ENCODE measurements at places on chromosomes 4 and X.

DNA sequence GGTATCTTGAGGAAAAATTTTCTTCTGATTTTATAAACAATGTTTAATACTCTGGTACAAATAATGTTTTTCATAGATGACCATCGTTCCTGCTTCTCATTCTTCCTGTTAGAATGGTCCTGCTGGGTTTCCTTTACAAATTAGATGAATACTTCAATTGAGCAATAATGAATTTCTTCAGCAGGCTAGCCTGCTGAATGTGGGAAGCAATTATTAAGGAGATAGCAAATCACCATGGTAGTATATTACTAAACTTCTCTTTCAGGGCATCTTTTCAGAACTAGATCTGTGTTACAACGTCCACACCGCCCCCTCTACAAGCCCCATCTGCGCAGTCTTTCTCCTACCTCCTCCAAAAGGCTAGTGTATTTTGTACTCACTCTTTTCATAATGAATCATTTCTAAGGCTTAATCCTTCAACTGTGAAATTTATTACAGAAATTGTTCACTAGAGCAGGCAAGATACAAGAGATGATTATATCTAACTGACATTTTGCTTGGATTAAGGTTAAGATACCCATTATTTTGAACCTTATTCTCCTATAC, 38.4 kb downstream of the GPRIN3 start:
- no peak for DNase-seq
- peaks cover 68% of the 10 kb centered on the region for H3K36me3 ChIP-seq
- H3K27me3 ChIP-seq = no peaks in the 10 kb centered on the region
- no peak overlapping the region for H3K27ac ChIP-seq

- peak overlapping the region; percentile 76 for H3K27ac ChIP-seq
- H3K4me3 ChIP-seq = peak overlapping the region; percentile 43
- peaks cover 7% of the 10 kb centered on the region for H3K36me3 ChIP-seq
Measured at GRCh38 chr4:112288455-112288854, 2.8 kb upstream of the TIFA start.

- H3K27me3 ChIP-seq = no peaks in the 10 kb centered on the region
- H3K4me1 ChIP-seq = no peaks in the 10 kb centered on the region
- no peak overlapping the region for H3K27ac ChIP-seq
Measured at GRCh38 chrX:63929608-63930007, 144.6 kb upstream of the ARHGEF9 start.

DNA sequence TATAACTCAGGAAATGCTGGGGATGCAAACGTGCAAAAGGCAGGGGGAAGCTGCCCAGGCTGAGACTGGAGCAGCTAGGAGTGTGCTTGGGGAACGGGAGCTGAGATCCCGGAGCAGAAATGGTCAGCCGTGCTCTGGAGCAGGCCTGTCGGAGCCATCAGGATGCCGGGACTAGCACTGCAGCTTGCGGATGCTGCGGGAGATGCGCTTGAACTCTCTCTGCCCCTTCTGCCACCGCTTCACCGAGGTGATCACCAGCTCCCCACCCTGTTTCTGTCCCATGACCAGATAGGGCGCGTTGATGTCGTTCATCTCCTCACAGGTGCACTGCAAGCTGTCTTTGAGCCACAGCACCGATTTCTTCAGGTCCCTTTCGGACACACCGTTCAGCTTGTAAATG, 7.6 kb downstream of the SFRP2 start:
- H3K27ac ChIP-seq = no peak overlapping the region
- H3K4me1 ChIP-seq = no peaks in the 10 kb centered on the region
- H3K36me3 ChIP-seq = no peaks in the 10 kb centered on the region
- peaks cover 54% of the 10 kb centered on the region for H3K27me3 ChIP-seq
- no peak overlapping the region for H3K4me3 ChIP-seq

- H3K27me3 ChIP-seq = no peaks in the 10 kb centered on the region
- DNase-seq = no peak
Measured at GRCh38 chr4:71468116-71468710, 129.4 kb downstream of the SLC4A4 start.

GRCh38 chr4:43163101-43163792, 270.7 kb downstream of the GRXCR1 start:
- no peak overlapping the region for H3K27ac ChIP-seq
- H3K4me3 ChIP-seq = no peak overlapping the region
- H3K36me3 ChIP-seq = no peaks in the 10 kb centered on the region
- DNase-seq = no peak
- H3K27me3 ChIP-seq = no peaks in the 10 kb centered on the region
- H3K4me1 ChIP-seq = no peaks in the 10 kb centered on the region

GRCh38 chr4:33518856-33519255, 2725.5 kb downstream of the ARAP2 start:
- DNase-seq = no peak
- no peak overlapping the region for H3K27ac ChIP-seq
- no peak overlapping the region for H3K4me3 ChIP-seq
- no peaks in the 10 kb centered on the region for H3K27me3 ChIP-seq

DNA sequence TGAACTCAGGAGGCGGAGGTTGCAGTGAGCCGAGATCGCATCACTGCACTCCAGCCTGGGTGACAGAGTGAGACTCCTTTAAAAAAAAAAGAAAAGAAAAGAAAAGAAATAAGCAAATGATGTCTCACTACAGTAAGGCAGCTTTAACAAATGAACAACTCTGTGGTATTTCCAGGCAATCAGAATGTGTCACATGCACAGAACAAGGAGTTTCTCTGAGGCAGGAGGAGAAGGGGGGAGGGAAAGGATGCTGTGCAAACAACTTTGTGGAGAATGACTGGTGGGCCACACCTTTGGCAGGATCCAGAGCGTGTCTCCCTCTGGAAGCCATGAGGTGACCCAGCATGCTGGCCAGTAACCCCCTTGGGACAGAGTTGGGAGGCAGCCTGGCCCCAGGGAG, 57.6 kb downstream of the RAI2 start:
- H3K36me3 ChIP-seq = no peaks in the 10 kb centered on the region
- no peaks in the 10 kb centered on the region for H3K4me1 ChIP-seq
- no peak overlapping the region for H3K4me3 ChIP-seq
- no peaks in the 10 kb centered on the region for H3K27me3 ChIP-seq

DNA sequence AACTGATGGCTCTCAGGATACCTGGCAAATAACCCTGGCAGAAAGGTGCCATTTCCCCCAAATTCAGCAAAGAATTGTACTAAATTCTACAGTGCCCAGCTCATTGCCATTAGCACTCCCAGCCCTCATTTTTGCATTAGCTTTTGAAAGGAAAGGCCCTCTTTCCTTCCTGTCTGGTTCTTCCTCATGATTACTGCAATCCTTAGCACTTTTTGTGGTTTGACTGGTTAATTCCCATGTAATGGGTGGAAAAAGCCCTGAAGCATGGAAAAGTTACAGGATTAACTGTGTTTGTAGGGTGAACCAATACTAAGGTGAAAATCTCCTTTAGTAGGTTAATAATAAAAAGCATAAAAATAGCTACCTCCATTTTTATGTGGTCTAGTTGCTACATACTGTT, 139.5 kb downstream of the NPNT start:
- no peaks in the 10 kb centered on the region for H3K27me3 ChIP-seq
- no peak overlapping the region for H3K4me3 ChIP-seq
- H3K36me3 ChIP-seq = no peaks in the 10 kb centered on the region

GRCh38 chrX:5646818-5647217, 581.8 kb downstream of the NLGN4X start:
- no peak for DNase-seq
- no peaks in the 10 kb centered on the region for H3K27me3 ChIP-seq
- H3K4me3 ChIP-seq = no peak overlapping the region
- H3K4me1 ChIP-seq = no peaks in the 10 kb centered on the region
- no peak overlapping the region for H3K27ac ChIP-seq
- H3K36me3 ChIP-seq = no peaks in the 10 kb centered on the region
